Hypothalamus (tissue), 51 donors: ENCODE measurements at places on chromosomes 7 and 10.

DNA sequence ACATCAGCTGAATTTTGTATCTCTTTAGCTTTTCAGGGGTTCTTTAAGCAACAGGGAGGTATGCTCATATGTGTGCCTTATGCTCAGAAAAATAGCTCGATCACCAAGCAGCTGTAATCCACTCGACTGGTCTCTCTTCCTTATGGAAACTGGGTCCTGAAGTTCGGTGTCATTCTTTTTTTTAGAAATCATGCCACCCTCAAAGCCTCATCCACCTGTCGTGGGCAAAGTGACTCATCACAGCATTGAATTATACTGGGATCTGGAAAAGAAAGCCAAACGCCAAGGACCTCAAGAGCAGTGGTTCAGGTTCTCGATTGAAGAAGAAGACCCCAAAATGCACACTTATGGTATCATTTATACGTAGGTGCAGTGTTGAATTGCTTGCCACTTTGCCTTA is 83.6 kb downstream of the FANK1 start:
- DNase-seq, result no peak

- DNase-seq, result no peak
These were observed 303.9 kb downstream of the GRID1 start for GRCh38 chr10:86062647-86063145.

- no peak for DNase-seq
These were observed 132.7 kb downstream of the DOCK4 start for GRCh38 chr7:112073530-112073929.

- DNase-seq, result no peak
These were observed 194.2 kb upstream of the SLC26A5 start for GRCh38 chr7:103640031-103640779.

GRCh38 chr7:77208416-77208815 is 8.8 kb upstream of the FGL2 start:
- no peak for DNase-seq

GRCh38 chr10:44882166-44882720 is 28.9 kb upstream of the TMEM72 start:
- DNase-seq, result no peak

DNA sequence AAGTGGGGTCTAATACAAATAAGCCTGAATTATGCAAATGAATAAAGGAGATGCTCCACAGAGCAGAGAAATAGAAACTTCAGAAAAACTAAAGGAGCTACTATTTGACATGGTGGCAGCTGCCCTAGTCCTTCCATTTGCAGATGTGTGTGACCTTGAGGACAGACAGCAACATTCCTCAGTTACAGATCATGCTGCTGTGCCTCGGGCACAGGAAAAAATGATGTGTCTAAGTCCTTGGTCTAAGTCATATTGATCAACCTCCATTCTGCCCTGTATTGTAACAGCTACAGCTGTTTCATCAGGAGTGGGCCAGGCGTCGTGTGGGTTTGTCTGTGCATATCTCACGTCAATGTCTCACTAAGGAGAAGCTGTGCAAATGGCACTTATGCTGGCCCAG is 710.4 kb downstream of the TNS3 start:
- no peak for DNase-seq

DNA sequence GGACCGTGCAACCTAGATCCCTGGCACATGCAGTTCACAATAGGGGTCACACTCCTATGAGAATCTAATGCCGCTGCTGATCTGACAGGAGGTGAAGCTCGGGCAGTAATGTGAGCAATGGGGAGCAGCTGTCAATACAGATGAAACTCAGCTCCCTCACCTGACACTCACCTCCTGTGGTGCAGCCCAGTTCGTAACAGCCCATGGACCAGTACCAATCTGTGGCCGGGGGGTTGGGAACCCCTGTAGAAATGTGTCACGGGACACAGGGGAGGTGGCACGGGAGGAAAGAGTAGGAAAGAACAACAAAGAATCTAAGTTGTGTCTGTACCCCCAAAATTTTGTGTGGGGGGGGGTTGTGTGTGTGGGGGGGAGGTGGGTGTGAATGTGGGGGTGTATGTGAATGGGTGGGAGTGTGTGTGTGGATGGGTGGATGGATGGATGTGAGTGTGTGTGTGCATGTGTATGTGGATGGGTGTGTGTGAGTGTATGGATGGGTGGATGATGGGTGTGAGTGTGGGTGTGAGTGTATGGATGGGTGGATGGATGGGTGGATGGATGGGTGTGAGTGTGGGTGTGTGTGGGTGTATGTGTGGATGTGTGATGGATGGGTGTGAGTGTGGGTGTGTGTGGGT is 33.1 kb downstream of the SFMBT2 start:
- DNase-seq, result no peak

- no peak for DNase-seq
These were observed 202.0 kb upstream of the DGKB start for GRCh38 chr7:15104411-15105092.

GRCh38 chr10:101879456-101880231 is 36.0 kb upstream of the KCNIP2 start:
- no peak for DNase-seq

GRCh38 chr10:129716211-129716681 is 247.8 kb downstream of the EBF3 start:
- no peak for DNase-seq

- no peak for DNase-seq
These were observed 11.1 kb upstream of the HERPUD2 start for GRCh38 chr7:35705932-35706461.

DNA sequence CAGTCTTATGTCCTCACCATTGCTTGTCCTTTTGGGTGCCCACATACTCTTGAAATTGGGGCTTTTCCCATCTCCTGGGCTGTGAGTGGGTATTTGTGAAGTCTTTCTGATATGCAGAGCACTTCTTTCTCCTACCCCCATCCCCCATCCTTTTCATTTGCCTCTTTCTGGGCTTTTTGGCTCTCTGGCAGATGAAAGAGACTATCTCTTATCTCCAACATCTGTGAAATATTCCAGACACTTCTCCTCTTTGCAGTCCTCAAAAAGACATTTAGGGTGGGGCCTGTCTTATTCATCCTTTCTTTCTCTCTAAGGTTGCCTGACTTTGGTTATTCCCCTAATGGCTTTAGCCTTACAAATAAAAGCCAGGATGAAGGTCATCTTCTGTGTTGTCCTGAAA is 462.2 kb upstream of the MKI67 start:
- DNase-seq, result no peak
